ENCODE measurements at places on chromosomes 5 and 9. TPM values are rescaled to one million over a fixed set of nuclear protein-coding genes. Genes with fewer than 3 reads are reported as not detected.

Gene TLR4
- under 0.01 TPM for total RNA-seq

Gene TYRP1
- total RNA-seq: not detected

Gene GFPT2
- under 0.01 TPM for total RNA-seq

Gene GRM6
- total RNA-seq: not detected
